Activated CD8-positive, alpha-beta memory T cell treated with anti-CD3 and anti-CD28 coated beads, Interleukin-2, amount 50 U/mL, for 48 hours (primary cell): ENCODE measurements at places on chromosomes 4 and X.

- DNase-seq = no peak
Observed at GRCh38 chr4:40915318-40916217, 165.8 kb downstream of the NSUN7 start.

- no peak for DNase-seq
Observed at GRCh38 chr4:152957437-152958171, 21.5 kb downstream of the FHDC1 start.

GRCh38 chrX:68934922-68935321, 106.1 kb downstream of the EFNB1 start:
- DNase-seq = no peak

GRCh38 chr4:7710576-7711306, 228.9 kb downstream of the AFAP1 start:
- DNase-seq = no peak

GRCh38 chr4:139957065-139957464, 196.9 kb downstream of the MAML3 start:
- DNase-seq = no peak

- DNase-seq = no peak
Observed at GRCh38 chr4:158020176-158020575, 152.6 kb downstream of the GASK1B start.

GRCh38 chrX:10676235-10676957, 56.0 kb upstream of the MID1 start:
- no peak for DNase-seq

DNA sequence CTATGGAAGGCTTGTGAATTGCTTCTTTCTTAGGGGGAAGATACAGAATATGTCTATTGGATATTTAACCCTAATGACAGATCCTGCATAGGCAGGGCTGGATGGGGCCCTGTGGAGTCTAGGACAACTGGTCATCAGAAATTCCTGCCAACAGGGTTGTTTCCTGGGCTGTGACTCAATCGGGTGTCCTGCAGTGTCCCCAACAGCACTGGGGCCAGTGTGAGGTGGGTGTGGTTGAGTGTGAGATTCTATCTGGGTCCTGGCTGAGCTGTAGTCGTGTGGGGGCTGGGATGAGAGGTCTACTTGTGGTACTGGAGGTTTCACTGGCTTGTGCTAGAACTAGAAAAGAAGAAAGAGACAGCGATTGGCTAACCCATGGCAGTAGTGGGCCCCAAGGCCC, 87.3 kb upstream of the WDR1 start:
- no peak for DNase-seq

- DNase-seq = no peak
Observed at GRCh38 chrX:24466025-24466424, 939 bp downstream of the PDK3 start.

DNA sequence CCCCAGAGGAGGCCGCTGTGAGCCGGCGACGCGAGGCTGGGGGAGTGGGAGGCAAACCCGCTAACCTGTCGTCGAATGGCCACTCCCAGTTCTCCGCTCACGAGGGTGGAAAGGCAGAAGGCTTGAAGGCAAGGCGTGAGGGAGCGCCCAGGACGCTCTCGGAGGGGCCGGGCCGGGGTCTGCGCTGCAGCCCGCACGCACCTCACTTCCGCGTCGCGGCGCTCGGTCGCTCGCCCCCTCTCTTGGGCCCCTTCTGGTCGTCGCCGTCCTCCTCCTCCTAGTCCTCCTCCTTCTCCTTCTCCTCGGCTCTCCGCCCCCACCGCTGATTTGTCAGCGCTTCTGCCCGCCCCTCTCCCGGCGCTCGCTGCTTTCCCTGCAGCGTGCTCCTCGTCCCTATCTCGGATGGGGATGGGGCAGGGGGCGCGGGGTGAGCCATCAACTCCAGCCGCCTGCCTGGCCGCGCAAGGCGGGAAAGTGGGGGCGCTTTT, at the start of gene SNCA:
SNCA (minus strand) TSS at position 265 of the 488 bp plus-strand sequence. CDS start 1,494 bp downstream, outside the sequence.
- DNase-seq = peak; percentile 62

DNA sequence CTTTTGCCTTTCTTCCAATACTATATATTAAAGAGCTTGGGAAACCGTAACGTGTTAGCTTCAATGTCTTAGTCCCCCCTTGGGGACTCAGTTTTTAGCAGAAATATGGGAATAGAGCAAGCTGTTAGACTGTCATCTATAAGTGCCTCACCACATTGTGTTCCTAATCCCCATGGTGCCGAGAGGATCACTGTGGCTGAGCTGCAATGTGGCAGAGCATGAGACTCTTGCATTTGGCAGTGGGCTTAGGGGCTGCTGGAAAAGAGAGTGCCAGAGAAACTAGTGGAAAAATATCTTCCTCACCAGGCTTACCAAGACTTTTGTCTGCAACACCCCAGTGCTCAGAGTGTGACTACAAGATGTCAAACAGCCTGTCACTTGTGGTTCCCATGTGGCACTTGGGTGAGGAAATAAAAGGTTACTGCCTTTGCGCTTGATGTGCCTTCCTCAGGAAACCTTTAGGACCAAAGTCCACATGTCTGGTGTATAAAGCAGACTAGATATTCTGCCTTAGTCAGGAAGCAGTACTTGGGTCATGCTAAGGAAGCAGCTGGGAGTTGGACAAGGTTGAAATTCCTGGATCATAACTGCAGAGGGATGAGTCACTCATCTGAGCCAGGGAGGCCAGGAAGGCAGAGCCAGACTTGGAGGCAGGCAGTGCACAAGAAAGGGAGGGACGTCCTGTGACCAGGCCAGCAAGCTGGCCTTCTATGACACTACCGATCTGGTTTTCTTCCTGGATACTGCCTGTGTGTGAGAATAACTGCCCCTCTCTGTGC, 9.7 kb upstream of the MAGEA4 start:
- no peak for DNase-seq

DNA sequence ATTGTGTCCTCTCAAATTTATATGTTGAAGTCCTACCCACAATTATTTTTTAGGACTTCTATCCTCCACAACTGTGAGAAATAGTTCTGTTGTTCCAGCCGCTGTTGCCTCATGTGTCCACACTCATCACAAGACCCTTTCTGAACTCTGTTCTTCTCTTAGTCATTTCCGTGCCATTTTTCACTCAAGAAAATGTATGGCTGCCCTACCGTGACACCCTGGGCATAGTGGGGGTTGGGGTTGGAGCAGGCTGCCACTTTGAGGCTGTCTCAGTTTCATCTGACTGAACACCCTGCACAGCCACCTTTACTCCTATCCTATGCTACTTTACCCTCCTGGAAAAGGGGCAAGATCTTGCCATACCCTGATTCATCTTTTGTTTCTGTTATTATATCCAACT, 319.1 kb downstream of the TENM3 start:
- DNase-seq = no peak

DNA sequence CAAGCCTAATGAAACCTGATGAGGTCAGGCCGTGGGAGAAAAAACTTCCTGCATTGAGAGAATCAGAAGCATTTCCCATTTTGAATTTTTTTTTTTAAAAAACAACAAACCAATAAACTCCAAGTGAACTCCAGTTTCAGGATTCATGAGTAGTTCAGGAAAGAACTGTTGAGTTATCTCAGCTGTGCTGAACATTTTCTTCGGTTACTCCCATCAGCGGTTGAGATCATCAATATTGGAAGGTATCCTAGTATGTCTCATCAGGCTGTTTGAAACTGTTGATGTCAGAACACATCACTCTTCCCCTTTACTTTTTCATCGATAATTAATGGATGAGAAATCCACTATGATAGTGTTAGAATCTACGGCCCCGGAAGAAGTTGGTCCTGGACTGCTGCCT, 82.4 kb upstream of the ADGRG2 start:
- DNase-seq = no peak

DNA sequence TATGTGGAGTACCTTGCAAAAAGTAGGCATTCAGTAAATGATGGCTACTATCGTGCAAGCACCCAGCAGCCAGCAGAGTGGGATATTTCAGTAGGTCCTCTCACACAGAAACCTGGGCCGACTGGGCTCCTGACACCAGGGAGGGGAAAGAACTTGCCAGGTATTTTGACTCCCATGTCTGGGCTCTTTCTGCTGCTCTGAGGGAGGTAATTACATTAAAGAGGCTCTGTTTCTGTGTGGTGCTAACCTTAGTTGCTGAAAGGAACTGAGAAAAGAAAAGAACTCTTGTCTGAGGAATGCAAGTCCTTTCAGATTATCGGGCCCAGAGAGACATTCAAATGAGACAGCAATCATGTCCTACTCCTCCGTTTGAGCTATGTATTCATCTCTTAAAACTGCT, 175.8 kb upstream of the MTMR8 start:
- no peak for DNase-seq

DNA sequence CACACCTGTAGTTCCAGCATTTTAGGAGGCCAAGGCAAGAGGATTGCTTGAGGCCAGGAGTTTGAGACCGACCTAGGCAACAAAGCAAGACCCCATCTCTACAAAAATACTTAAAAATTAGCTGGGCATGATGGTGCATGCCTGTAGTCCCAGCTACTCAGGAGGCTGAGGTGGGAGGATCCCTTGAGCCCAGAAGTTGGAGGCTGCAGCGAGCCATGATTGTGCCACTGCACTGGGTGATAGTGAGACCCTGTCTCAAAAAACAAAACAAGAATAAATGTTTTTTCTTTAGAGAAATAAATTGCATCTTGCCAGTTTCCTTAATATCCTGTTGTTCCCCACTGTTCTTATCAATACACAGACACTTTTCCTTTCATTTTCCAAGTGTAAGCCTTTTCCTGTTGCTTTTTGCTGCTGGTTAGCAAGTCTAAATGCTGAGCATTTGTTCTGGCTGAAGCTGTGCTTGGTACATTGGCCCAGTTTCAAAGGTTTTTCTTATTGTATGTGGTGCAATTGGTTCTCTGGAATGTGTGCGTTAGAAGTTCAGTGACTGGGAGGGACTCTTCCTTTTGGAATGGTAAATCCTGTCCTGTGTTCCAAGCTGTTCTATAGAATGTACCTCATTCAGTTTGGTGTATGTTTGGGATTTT, 98.2 kb downstream of the AFF1 start:
- no peak for DNase-seq

DNA sequence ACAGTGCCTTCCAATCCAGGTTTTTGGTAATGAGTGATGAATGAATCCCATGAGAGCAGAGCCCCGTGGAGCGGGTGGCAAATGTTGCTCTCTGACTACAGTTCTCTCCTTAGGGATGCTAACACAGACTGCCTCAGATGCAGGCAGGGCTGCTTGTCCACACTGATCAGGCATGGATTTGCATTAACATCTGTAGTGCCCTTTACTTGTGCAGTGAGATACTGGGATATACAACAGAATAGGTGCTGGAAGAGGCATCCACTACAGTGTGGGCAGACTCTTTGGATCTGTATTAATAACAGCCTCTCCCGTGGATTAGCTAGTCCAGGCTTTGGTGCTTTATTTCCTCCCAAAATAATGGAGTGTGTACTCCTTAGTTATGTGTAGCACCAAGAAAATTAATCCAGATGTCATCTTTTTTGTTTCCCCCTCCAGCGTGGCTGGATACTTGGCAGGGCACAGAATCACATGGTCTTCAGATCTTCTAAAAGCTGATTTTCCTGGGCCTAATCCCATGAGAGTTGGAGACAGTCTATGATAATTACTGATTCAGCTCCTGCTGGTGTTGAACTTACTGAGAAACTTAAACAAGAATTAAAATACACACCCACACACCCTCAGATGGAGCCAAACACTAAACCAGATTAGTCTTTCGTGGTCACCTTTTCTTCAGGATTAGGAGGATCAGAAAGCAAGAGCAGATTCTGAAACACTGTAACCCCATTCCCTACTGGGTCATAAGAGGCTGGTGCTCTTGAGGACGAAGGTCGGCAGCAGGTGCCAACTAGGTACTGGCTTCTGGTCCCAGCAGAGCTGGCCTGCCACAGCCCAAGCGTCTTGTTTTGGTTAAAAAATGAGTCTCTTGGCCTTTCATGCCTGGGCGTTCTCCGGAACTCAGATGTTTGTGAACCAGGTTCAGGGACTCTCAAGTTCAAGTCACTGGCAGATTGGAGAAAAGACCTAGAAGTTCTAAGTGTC, 23.1 kb upstream of the NAP1L5 start:
- DNase-seq = no peak

- DNase-seq = no peak
Observed at GRCh38 chr4:157057218-157057617, 18.7 kb upstream of the GLRB start.

DNA sequence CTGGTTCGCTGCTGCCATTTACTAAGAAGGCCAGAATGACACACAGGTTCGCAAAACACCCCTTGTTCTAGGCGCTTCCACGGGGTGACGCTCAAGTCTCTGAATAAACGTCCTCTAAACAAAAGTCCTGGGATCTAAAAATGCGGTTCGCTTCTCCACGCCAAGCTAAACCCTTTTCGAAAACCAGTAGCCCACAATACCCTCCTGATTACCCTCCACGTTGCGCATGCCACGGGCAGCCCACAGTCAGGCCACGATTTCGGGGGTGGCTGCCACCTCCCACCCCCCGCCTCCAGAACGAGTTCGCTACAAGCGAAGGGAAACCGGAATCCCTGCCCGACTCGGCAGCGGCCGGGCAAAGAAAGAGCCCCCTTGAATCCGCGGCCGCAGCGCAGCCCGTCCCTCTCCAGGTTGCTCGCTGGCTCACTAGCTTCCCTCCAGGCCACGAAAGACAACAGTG, 423 bp downstream of the RPL39 start:
- DNase-seq = peak; percentile 70

GRCh38 chrX:78527818-78528217, 131.3 kb downstream of the RTL3 start:
- no peak for DNase-seq

DNA sequence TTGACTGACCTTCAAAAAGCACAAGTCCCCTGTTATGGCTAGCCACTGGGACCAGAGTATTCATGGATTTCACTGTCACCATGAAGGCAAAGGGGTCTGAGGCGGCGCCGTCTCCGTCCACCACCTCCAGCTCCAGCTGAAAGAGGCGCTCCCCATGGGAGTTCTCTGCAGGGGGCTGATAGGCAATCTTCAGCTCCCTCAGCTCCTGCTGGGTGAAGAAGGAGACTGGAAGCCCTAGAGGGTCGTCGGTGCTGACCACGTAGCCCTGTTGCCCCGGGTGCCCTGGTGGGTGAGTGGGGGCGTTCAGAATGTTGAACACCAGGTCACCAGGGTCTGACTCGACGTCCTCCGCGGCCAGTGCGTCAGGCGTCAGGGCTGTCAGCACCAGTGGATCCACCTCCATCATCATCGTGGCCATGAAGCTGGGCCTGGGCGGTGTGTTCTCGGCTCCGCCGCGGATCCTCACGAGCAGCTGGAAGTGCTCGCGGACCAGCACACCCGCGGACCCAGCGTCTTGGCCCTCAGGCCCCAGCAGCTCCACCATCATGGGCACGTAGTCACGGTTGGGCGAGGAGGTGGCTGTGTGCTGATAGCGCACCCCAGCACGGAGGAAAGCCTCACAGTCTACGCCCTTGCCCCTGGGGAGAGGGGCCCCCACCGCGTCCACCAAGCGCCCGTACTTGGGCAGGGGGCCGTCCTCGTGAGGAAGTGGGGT, 987 bp downstream of the FREM3 start:
- DNase-seq = no peak

GRCh38 chr4:180947425-180947824, 1295.8 kb upstream of the TENM3 start:
- DNase-seq = no peak

DNA sequence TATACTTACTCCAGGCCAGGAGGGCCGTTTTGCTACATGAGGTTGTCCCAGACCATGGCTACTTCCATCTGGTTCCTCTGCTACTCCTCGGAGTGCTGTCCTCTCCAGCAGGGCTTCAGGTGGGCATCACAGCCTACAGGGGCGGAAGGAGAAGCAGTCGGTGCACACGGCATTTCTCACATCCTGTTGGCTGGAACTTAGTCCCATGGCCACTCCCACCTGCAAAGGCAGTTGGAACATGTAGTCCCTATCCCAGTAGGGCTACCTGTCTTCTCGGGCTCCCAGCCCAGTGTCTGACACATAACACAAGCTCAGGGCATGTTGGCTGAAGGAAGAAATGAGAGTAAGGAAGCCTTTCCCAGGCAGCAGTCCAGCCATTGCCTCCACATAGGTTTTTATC, 7.7 kb upstream of the STK32B start:
- DNase-seq = no peak
